ENCODE measurements at places on chromosomes 12 and 14.
A peak's percentile ranks its signal among the peaks of the same experiment; 100 is the strongest.

GRCh38 chr12:57850854-57851430 is 4.4 kb upstream of the CTDSP2 start:
- no peak for DNase-seq

GRCh38 chr12:63802012-63802608 is 22.4 kb downstream of the RXYLT1 start:
- no peak for DNase-seq

DNA sequence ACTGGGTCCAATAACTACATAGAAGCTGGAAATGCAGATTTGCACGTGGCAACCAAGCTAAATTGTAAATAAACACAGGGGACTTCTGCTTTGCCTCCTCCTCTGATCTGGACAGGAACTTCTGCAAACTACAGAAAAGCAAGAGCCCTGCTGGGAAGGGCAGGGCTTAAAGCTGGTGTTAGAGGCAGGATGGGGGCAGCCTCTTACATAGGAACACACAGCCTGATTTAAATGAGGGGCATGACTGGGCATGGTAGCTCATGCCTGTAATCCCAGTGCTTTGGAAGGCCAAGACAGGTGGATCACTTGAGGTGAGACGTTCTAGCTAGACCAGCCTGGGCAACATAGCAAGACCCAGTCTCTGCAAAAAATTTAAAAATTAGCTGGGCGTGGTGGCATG is 46.7 kb downstream of the ERH start:
- DNase-seq: no peak

- DNase-seq: no peak
These were observed 201.2 kb upstream of the PRICKLE1 start for GRCh38 chr12:42790761-42791151.

- no peak for DNase-seq
These were observed 1.2 kb upstream of the PRIMA1 start for GRCh38 chr14:93789228-93790130.

- DNase-seq: peak; percentile 95
These were observed 39.4 kb downstream of the SH2B3 start for GRCh38 chr12:111444925-111445725.

- no peak for DNase-seq
These were observed 27.1 kb upstream of the PCNX4 start for GRCh38 chr14:60064491-60065072.

GRCh38 chr14:70771781-70772212 is 37.5 kb downstream of the MAP3K9 start:
- DNase-seq: no peak

- DNase-seq: no peak
These were observed 502 bp downstream of the KIF26A start for GRCh38 chr14:104138718-104139459.

DNA sequence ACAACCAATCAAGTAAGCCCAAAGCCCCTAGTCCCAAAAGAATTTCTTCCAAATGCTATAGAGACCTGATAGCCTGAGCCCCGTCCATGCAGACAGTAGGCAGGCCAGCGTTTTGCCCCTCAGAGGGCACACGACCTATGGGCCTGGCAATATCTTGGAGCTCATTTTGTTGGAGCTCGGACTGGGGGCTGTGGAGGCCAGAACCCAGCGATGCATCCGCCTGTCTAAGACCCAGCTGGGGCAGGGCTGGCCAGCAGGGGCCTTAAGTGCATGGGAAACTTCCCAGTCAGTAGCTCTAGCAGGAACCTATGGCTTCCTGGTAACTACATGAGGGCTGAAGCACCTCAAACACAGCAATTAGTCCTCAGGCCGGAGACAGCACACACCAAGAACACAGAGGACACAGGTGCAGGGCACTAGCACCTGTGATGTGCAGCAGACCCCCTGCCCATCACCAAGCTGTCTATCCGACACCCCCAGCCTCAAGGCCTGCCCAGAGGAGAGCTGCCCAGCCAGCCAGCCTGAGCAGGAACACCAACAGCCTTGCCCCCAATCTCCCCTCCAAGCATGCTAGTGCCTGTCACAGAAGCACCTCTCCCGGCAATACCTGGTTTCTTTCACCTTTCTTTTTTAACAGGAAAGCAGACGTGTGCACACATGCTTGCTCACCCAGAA is 50.8 kb downstream of the ARL6IP4 start:
- no peak for DNase-seq

DNA sequence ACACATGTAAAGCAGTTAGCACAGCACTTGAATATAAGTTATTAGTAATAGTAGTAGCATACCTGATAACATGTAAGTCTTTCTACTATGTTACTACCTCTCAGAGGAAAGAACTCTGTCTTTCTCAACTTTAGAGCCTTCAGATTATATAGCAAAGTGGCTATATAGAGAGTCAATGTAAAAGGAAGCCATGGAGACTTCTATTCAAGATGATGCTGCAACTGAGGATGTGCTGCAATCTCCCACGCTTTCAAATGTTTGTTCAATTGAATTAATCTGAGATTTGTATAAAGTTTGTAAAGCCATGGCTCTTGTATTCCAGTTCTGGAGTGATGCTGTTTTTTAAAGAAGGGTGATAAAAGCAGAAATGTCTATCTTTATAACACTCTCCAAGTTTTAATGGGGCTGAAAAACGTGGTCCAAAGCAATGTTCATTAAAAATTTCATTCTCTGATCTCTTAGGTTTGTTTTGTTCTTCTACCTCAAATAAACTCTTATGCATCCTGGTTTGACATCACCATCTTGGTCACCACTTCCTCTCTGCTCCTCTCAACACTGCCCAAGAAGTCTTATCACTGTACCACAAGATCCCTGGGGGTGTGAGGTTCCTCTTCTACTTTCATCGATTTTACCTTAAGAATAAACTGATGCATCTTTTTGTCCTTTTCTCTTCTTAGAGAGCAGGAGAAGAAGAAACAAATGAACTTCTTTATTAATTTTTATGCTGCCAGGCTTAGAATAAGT is 40.6 kb downstream of the C12orf42 start:
- no peak for DNase-seq

DNA sequence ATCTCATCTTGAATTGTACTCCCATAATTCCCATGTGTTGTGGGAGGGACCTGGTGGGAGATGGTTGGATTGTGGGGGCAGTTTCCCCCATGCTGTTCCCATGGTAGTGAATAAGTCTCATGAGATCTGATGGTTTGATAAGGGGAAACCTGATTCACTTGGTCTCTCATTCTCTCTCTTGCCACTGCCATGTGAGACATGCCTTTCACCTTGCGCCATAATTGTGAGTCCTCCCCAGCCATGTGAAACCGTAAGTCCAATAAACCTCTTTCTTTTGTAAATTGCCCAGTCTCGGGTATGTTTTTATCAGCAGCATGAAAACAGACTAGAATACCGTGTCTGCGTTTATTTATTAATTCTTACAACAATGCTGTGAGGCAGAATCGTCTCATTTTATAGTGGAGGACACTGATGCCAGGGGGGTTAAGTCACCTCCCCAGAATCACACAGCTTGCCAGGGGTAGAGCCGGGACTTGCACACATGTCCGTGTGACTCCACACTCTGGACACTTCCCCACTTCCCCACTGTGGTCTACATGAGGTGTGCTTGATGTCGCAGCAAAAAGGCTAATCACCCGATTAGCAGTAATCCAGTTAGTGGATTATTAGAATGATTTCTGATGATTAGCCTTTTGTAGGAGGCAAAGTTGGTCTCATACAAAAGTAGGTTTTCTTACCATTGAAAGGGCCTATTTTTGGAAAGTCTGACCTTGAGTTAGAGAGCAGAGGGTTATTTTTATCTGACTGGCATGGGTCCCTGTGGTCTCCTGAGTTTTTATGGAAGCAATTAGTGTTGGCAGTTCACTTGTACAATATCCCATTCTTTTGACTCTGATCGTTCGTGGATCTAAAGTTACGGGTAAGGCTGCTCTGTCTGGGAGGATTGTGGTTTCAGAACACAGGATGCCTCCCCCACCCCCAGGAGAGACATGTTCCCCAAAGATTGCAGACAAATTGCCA is 47.4 kb upstream of the BCL7A start:
- no peak for DNase-seq

Data from vagina (tissue), 2 donors.